Glutamatergic neuron (in vitro differentiated cells): ENCODE measurements at places on chromosomes 4 and X.
A peak's percentile ranks its signal among the peaks of the same experiment; 100 is the strongest.

GRCh38 chrX:43604753-43605152, 51.3 kb upstream of the MAOA start:
- no peaks in the 10 kb centered on the region for H3K36me3 ChIP-seq
- H3K4me1 ChIP-seq, result no peaks in the 10 kb centered on the region
- H3K4me3 ChIP-seq, result no peak overlapping the region
- H3K27ac ChIP-seq, result no peak overlapping the region

GRCh38 chr4:188781655-188782054, 642.4 kb downstream of the TRIML1 start:
- H3K27me3 ChIP-seq, result peaks cover 4% of the 10 kb centered on the region
- peak; percentile 51 for DNase-seq
- peaks cover 23% of the 10 kb centered on the region for H3K4me1 ChIP-seq
- H3K27ac ChIP-seq, result no peak overlapping the region
- no peak overlapping the region for H3K4me3 ChIP-seq

- no peak overlapping the region for H3K4me3 ChIP-seq
- DNase-seq, result no peak
- H3K4me1 ChIP-seq, result no peaks in the 10 kb centered on the region
- peaks cover 14% of the 10 kb centered on the region for H3K36me3 ChIP-seq
Observed at GRCh38 chr4:24380957-24381665, 203.2 kb downstream of the DHX15 start.

- H3K27me3 ChIP-seq, result no peaks in the 10 kb centered on the region
- no peak overlapping the region for H3K27ac ChIP-seq
- no peaks in the 10 kb centered on the region for H3K36me3 ChIP-seq
- H3K4me3 ChIP-seq, result no peak overlapping the region
Observed at GRCh38 chrX:134482371-134482770, 22.4 kb downstream of the HPRT1 start.

DNA sequence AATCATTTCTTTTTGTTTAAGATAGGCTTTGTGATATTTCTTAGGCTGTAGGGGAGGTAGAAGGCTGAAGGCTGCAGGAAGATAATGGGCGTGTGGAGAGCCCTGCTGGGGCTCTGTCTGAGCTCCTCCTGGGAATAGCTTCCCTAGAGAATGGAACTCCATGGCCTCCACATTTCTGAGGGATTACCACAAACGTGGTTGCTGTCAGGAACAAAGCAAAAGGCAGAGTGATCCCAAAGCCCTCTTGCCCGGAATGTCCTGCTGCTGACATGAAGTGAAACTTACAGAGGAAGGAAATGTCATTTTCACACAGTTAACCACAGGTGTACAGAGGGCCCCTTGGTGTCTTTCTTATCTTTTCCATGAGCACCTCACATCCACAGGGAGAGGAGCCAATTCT, 89.3 kb downstream of the DDIT4L start:
- DNase-seq, result no peak
- no peaks in the 10 kb centered on the region for H3K27me3 ChIP-seq
- H3K36me3 ChIP-seq, result no peaks in the 10 kb centered on the region

- peaks cover 10% of the 10 kb centered on the region for H3K27me3 ChIP-seq
- peaks cover 36% of the 10 kb centered on the region for H3K4me1 ChIP-seq
- peak overlapping the region; percentile 76 for H3K4me3 ChIP-seq
- DNase-seq, result peak; percentile 87
Observed at GRCh38 chr4:79211490-79211889, 114.4 kb downstream of the NAA11 start.

- H3K4me3 ChIP-seq, result no peak overlapping the region
- H3K27ac ChIP-seq, result no peak overlapping the region
- peaks cover 6% of the 10 kb centered on the region for H3K27me3 ChIP-seq
- peaks cover under 1% of the 10 kb centered on the region for H3K4me1 ChIP-seq
Observed at GRCh38 chr4:10659251-10659650, 25.3 kb downstream of the CLNK start.

- no peaks in the 10 kb centered on the region for H3K27me3 ChIP-seq
- no peak overlapping the region for H3K27ac ChIP-seq
- H3K36me3 ChIP-seq, result peaks cover 30% of the 10 kb centered on the region
- peaks cover 4% of the 10 kb centered on the region for H3K4me1 ChIP-seq
Observed at GRCh38 chr4:102733084-102733483, 27.7 kb downstream of the MANBA start.

DNA sequence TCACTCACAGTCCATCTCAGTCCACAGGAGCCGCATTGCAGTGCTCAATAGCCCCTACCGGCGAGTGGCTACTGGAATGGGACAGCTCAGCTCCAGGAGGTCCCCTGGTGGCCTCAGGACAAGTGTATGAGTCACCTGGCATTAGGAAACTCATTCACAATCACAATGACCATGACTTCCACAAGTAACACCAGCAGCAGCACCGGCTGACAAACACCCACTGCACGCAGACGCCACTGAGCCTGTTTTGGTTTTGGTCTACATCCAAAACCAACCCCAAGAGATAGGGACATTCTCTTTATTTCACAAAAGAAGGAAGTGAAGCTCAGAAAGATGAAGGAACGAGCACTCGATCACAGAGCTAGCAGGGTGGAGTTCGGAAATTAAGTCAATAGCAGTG, 8.1 kb downstream of the JAKMIP1 start:
- peaks cover 4% of the 10 kb centered on the region for H3K4me1 ChIP-seq
- no peak for DNase-seq
- H3K27me3 ChIP-seq, result no peaks in the 10 kb centered on the region

DNA sequence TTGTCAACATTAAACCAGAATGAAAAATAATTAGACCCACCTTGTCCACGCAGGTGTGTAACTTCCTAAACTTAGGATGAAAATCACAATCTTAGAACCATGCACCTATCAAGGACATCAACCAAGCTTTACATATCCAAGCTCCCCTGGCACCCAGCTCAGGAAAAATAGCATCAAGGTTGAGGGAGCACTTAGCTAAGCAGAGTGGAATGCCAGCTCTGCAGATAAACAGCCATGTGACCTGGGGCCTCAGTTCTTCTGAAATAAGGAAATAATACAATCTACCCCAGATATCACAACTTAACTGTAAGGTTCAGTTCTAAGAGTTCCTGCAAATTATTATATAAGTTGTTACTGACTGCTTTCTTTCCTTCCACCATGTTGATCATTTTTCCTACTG, 64.7 kb downstream of the DHX15 start:
- DNase-seq, result no peak
- peaks cover 2% of the 10 kb centered on the region for H3K4me1 ChIP-seq
- no peak overlapping the region for H3K27ac ChIP-seq
- H3K4me3 ChIP-seq, result no peak overlapping the region
- H3K36me3 ChIP-seq, result no peaks in the 10 kb centered on the region

GRCh38 chrX:29024871-29025270, 437.6 kb downstream of the IL1RAPL1 start:
- DNase-seq, result no peak
- H3K27me3 ChIP-seq, result no peaks in the 10 kb centered on the region
- H3K27ac ChIP-seq, result no peak overlapping the region
- no peaks in the 10 kb centered on the region for H3K36me3 ChIP-seq
- H3K4me3 ChIP-seq, result no peak overlapping the region

- no peak overlapping the region for H3K27ac ChIP-seq
- no peak for DNase-seq
- H3K36me3 ChIP-seq, result no peaks in the 10 kb centered on the region
- H3K4me1 ChIP-seq, result no peaks in the 10 kb centered on the region
- no peaks in the 10 kb centered on the region for H3K27me3 ChIP-seq
- no peak overlapping the region for H3K4me3 ChIP-seq
Observed at GRCh38 chr4:12203945-12204344, 775.3 kb upstream of the HS3ST1 start.

- DNase-seq, result peak; percentile 78
- H3K27me3 ChIP-seq, result peaks cover 2% of the 10 kb centered on the region
- no peaks in the 10 kb centered on the region for H3K36me3 ChIP-seq
- H3K4me3 ChIP-seq, result peak within 1 kb of the TSS; percentile 65
Observed at GRCh38 chrX:134236626-134237614, at the start of gene CCDC160. CCDC160 (plus strand) TSS chrX:134237182; CDS start chrX:134244801, 7,619 bp downstream.

GRCh38 chr4:27327421-27328181, 467.0 kb downstream of the STIM2 start:
- peak overlapping the region; percentile 80 for H3K27ac ChIP-seq
- H3K27me3 ChIP-seq, result peaks cover 1% of the 10 kb centered on the region
- peaks cover 5% of the 10 kb centered on the region for H3K36me3 ChIP-seq
- H3K4me3 ChIP-seq, result no peak overlapping the region
- no peak for DNase-seq

- H3K36me3 ChIP-seq, result no peaks in the 10 kb centered on the region
- H3K27ac ChIP-seq, result no peak overlapping the region
- H3K4me3 ChIP-seq, result no peak overlapping the region
- H3K27me3 ChIP-seq, result peaks cover 4% of the 10 kb centered on the region
- no peak for DNase-seq
Observed at GRCh38 chrX:150465881-150466775, 102.3 kb upstream of the MTM1 start.

GRCh38 chr4:2833671-2834000, 10.0 kb upstream of the ADD1 start:
- peaks cover 2% of the 10 kb centered on the region for H3K27me3 ChIP-seq
- no peak overlapping the region for H3K4me3 ChIP-seq
- no peaks in the 10 kb centered on the region for H3K4me1 ChIP-seq
- H3K36me3 ChIP-seq, result no peaks in the 10 kb centered on the region

DNA sequence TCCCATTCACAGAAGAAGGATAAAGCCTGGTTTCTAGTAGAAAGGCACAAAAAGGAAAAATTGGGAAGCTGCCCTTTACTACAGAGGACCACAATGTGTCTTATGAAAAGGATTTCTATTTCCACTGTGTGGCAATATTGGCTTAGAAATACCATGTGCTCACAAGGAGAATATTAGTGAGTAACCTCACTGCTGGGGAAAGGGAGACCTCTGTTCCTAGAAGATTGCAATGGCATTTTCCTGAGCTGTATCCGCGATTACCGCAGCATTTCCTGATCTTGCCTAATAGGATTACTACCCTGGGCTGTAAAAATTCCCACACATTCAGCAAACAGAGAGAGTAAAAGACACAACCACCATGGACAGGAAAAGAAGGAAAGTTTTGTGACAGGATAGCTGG, 308.8 kb upstream of the TECRL start:
- peaks cover 11% of the 10 kb centered on the region for H3K4me1 ChIP-seq
- H3K4me3 ChIP-seq, result no peak overlapping the region
- no peak for DNase-seq
- H3K36me3 ChIP-seq, result no peaks in the 10 kb centered on the region
- no peak overlapping the region for H3K27ac ChIP-seq
- peaks cover 1% of the 10 kb centered on the region for H3K27me3 ChIP-seq

GRCh38 chr4:47215759-47216158, 184.4 kb downstream of the GABRB1 start:
- peaks cover 8% of the 10 kb centered on the region for H3K4me1 ChIP-seq
- no peak overlapping the region for H3K27ac ChIP-seq
- DNase-seq, result no peak
- H3K36me3 ChIP-seq, result no peaks in the 10 kb centered on the region
- H3K4me3 ChIP-seq, result no peak overlapping the region

- no peaks in the 10 kb centered on the region for H3K27me3 ChIP-seq
- no peak overlapping the region for H3K4me3 ChIP-seq
- no peaks in the 10 kb centered on the region for H3K4me1 ChIP-seq
- DNase-seq, result no peak
- H3K27ac ChIP-seq, result no peak overlapping the region
Observed at GRCh38 chr4:170057866-170058265, 31.7 kb upstream of the MFAP3L start.

DNA sequence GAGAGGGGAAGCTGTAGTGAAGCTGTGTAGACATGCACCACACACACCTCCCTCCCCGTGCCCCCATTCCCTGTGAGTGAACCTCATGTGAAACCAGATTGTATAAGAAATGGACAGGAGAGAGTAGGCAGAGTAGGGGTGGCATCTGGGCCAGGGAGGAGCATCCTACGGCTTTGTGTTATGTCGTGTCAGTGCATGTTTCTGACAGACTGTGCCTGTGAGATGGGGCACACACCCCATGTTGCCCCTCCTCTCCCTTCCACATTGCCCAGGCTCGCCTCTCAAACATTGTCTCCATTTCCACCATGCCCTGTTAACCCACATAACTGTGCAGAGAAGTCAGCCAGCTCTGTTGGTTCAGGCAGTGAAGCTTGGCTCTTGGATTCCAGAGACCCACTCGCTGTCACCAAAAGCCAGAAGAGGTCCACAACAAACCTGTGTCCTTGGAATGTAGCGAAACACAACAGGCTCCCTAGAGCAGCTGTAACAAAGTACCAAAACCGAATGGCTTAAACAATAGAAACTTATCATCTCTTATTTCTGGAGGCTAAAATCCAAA, 56.1 kb downstream of the SLC9A6 start:
- no peaks in the 10 kb centered on the region for H3K27me3 ChIP-seq
- H3K4me3 ChIP-seq, result no peak overlapping the region
- no peak for DNase-seq
- H3K27ac ChIP-seq, result no peak overlapping the region

GRCh38 chr4:169231647-169232262, 39.0 kb downstream of the SH3RF1 start:
- no peaks in the 10 kb centered on the region for H3K36me3 ChIP-seq
- H3K4me1 ChIP-seq, result peaks cover 14% of the 10 kb centered on the region
- H3K4me3 ChIP-seq, result no peak overlapping the region

GRCh38 chr4:88230461-88230891, 53.9 kb downstream of the PPM1K start:
- no peak for DNase-seq
- H3K4me1 ChIP-seq, result peaks cover 4% of the 10 kb centered on the region
- H3K36me3 ChIP-seq, result peaks cover 7% of the 10 kb centered on the region
- no peak overlapping the region for H3K4me3 ChIP-seq
- H3K27me3 ChIP-seq, result peaks cover 1% of the 10 kb centered on the region
- H3K27ac ChIP-seq, result no peak overlapping the region

DNA sequence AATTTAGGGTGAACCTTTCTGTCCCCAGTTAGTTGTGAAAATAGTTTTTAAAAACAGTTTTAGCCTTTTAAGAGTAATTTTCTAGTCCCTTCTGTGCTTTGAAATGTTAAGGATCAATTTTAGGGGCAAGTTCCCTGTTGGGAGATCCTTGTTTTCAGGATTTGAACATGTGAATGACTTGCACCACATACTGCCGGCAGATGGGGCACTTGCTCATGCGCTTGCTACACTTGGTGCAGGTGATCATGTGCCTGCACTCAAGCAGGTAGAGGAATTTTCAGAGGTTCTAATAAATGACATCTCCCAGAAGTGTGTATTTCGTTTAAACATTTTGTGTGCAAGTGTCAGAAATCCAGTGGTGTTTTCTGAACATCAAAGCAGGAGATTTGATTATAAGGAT, 195.9 kb downstream of the CHM start:
- no peaks in the 10 kb centered on the region for H3K27me3 ChIP-seq
- H3K4me3 ChIP-seq, result no peak overlapping the region
- no peak overlapping the region for H3K27ac ChIP-seq

DNA sequence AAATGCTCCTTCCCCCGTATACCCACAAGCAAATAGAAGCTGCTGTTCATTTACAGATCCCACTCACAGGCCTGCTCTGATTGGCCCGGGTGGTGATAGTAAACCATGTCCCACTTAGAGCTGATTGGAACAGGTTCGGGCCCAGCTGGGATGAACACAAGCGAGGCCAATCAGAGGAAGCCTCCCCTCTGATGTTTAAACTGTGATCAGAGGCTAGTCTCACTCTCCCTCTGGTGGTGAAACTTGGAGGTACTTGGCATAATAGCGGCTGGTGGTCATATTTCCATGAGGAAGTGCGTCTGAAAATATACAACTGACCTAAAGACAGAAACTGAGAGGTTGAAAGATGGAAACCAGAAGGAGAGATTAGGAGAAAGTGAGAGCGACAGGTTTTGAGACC, 51.5 kb upstream of the TRPC3 start:
- no peaks in the 10 kb centered on the region for H3K36me3 ChIP-seq
- H3K4me1 ChIP-seq, result no peaks in the 10 kb centered on the region
- H3K27ac ChIP-seq, result no peak overlapping the region
- no peak overlapping the region for H3K4me3 ChIP-seq
- peaks cover 5% of the 10 kb centered on the region for H3K27me3 ChIP-seq
- DNase-seq, result peak; percentile 17
